ENCODE measurements at places on chromosomes 11 and 22.

DNA sequence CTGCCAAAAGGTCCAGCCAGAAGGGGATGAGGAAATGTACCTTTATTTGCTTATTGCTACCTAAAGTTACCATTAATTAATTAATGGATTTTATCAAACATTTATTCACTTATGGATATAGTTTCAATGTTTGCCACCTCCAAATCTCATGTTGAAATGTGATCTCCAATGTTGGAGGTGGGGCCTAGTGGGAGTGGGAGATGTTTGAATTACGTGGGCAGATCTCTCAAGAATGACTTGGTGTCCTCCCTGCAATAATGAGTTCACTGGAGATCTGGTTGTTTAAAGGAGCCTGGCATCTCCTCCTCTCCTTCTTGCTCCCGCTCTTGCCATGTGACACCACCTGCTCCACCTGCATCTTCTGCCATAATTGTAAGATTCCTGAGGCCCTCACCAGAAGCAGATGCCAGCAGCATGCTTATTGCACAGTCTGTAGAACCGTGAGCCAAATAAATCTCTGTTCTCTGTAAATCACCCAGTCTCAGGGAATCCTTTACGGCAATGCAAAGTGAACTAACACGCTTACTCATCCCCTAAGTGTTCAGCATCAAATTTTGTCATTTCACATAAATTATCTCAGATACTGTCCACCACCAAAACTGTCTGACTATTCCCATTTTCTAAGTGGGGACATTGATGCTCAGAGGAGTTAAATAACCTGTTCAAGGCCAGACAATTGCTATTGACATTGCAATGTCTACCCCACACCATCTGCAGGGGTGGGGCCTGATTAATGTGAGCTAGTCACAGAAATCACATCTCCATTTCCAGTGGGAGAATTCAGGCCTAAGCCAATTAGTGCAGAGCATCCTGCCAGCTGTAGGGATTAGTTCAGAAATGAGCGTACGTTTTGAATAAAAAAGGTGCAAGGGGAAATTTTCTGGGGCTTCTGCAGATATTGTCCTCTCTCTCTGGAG, 51.6 kb upstream of the SYN3 start:
- DNase-seq = no peak

DNA sequence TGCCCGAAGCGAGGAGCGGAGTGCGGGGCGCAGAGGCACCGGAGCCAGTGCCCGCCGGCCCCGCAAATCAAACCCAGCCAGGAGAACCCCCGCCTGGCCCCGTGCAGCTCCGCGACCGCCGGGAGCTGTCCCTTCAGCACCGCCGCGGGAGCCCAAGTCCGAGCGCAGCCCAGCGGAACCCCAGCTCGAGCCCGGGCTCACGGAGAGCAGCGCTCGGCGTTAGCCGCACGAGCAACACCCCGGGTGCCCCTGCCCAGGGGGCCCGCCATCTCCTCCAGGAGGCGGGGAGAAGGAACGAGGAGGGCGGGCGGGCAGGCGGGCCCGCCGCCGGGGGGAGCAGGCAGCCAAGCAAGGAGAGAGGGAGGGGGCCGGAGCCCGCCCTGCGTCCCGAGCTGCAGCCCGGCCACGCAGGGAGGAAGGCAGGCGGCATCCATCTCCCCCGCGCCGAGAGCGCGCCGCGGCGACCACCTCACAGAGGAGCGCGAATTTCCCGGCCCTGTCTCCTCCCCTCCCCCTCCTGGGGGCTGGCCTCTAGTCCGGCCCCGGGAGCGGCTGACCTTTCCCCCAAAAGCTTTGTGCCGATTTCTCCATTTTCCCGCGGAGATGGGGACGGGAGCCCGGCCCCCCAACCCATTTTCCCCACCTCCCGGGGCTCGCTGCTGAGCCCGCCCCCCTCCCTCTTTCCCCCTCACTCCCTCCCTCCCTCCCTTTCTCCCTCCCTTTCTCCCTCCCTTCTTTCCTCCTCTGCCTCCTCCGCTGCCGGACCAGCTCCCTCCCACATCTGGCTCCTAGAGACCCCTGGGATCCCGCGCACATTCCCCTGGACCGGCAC, 621 bp downstream of the KCNC1 start:
- DNase-seq = no peak

DNA sequence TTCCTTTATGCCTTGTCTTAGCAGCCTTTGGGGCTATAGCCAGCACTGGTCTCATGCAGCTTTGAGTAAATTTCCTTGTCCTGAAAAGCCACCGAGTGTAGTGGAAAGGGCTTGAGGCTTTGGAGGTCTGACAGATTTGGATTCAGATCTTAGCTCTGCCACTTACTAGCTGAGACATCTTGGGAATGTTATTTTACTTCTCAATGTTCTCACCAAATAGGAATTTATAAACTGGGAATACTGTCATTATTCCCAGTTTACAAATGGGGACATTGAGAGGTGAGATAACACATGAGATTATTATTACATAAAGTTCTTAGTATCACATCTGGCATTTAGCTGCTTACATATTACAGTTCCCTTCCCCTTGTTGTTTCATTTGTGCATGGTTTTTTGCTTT, 95.5 kb downstream of the COMMD9 start:
- DNase-seq = no peak

DNA sequence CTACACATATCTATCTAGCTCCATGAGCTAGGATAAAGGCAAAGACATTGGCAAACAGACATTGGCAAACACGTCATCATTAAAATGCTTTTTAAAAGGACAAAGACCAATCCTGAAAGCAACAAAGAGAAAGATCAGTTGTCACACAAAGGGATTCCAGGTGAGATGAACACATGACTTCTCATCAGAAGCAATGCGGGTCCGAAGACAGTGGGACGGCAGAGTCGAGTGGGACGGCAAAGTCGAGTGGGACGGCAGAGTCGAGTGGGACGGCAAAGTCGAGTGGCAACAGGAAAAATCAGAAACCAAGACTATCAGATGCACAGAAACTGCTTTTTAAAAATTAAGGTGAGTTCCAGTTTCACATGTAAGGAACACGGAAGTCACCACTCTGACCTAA, 609.5 kb downstream of the BRD1 start:
- no peak for DNase-seq

DNA sequence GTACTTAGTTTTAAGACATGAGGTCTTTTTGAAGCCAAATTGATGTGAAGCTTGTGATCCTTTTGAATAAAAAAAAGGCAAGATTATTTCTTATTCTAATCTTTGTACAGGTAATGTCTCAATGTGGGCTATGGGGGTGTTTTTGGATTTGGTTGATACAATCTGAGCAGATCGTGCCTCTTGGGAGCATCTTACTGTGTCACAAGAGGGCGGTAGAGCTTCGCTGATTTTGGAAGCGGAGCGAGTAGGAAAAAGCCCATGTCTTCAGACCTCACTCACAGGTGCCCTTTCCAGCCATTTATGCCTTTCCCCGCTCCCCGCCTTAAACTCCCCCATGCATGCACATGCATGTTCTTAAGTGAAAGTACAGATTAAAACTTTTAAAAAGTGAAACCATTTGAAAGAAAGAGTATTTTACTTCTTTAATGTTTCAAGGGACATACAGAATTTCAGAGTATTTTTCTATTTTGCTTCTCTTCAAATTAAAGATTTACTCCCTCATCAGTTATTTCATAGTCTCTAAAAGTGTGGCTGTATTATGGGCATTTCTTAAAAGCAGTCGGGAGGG, 18.8 kb downstream of the DDX25 start:
- DNase-seq = no peak

DNA sequence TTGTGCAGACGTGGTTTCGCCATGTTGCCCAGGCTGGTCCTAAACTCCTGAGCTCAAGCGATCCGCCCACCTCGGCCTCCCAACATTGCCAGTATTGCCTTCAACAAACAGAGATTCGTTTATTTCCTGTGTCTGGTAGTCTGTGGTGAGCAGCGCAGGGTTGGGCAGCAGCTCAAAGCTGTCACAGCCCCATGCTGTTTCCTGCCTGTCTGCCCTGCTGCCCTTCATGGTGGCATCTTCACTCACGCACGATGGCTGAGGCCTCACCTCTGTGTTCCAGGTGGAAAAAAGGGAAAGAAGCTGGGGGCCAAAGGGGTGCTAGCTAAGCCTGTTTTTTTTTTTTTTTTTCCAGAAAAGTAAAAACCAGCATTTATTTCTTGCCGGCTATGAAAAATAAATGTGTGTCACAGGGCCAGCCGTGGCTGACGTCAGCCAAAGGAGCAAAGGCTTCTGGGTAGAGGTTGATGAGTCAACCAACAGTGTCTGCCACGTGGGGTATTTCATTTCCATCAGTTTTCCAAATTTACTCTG, 28.8 kb downstream of the TBC1D22A start:
- no peak for DNase-seq

DNA sequence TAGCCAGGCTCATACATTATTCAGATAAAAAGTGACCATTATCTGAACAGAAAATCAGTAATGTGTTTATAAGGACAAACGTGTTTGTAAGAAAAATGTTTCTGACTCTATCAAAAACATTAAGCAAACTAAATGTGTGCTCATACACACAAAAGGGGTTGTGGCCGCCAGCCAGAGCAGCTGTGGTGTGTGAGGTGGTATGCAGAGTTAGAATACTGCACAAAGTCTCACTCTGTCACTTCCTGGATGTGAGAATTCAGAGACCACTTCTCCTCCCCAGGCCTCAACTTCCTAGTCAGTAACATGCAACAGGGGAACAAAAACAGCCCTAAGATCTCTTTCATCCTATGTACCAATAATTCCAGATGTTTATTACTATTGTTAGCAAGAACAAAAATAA, 9.4 kb downstream of the OR5B21 start:
- no peak for DNase-seq

- no peak for DNase-seq
Observed at GRCh38 chr11:28878025-28878424, 769.8 kb downstream of the METTL15 start.

GRCh38 chr11:67082071-67082791, 25.6 kb downstream of the RHOD start:
- no peak for DNase-seq

GRCh38 chr11:118907051-118908042, 18.4 kb downstream of the BCL9L start:
- no peak for DNase-seq

DNA sequence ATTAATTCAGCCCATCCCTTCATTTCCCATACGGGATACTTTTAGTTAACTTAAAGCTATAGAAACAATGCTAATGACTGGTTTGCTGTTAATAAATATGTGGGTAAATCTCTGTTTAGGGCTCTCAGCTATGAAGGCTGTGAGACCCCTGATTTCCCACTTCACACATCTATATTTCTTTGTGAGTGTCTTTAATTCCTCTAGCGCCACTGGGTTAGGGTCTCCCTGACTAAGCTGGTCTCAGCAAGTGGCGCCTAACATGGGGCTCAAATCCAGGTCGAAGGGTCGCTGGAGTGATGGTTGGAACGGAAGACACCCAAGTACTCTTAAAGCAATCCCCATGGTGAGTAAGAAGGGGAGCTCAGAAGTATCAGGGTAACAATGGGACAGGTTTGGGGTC, 14.4 kb upstream of the OOSP1 start:
- DNase-seq = no peak

DNA sequence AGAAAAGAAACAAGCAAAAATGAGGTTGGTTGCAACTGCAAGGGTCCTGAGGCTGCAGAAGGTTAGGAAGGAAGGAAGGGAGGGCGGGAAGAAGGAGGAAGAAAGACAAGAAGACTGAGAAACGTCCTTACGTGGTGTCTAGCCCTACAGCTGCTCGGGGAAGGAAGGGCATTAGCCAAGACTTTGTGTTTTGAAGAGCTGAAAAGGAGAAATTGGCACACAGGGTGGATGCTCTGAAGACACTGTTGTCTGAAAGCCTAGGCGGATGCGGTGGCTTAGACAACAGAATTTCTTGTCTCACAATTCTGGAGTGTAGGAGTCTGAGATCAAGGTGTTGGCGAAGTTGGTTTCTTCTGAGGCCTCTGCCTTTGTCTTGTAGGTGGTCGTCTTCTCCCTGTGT, 60.7 kb downstream of the MCM5 start:
- no peak for DNase-seq

GRCh38 chr22:18121954-18122554, 11.4 kb downstream of the TUBA8 start:
- no peak for DNase-seq

GRCh38 chr11:119479685-119480275, 56.8 kb upstream of the THY1 start:
- DNase-seq = no peak

Data from esophagus squamous epithelium (tissue), 5 donors.